ENCODE measurements at places on chromosomes 16 and 17.

GRCh38 chr16:85141491-85142128, 29.3 kb upstream of the CIBAR2 start:
- no peak for DNase-seq

DNA sequence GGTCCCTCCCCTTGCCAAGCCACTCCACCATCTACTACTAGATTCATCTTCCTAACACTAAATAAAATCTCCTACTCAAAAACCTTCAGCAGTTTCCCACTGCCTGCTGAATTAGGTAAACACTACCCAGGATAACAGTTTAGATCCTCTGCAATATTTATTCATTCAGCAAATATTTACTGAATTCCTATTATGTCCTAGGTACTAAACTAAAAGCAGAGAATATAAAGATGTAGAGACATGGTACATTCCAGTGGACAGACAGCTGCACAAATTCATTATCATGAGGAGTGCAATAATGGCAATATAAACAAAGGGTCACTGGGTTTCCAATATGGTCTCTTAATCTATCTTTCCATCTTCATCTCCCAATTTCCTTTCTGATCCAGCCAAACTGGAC, 30.7 kb upstream of the HOXB13 start:
- DNase-seq: no peak

- DNase-seq: peak; percentile 80
Measured at GRCh38 chr17:42484304-42484703, 25.6 kb downstream of the ATP6V0A1 start.

DNA sequence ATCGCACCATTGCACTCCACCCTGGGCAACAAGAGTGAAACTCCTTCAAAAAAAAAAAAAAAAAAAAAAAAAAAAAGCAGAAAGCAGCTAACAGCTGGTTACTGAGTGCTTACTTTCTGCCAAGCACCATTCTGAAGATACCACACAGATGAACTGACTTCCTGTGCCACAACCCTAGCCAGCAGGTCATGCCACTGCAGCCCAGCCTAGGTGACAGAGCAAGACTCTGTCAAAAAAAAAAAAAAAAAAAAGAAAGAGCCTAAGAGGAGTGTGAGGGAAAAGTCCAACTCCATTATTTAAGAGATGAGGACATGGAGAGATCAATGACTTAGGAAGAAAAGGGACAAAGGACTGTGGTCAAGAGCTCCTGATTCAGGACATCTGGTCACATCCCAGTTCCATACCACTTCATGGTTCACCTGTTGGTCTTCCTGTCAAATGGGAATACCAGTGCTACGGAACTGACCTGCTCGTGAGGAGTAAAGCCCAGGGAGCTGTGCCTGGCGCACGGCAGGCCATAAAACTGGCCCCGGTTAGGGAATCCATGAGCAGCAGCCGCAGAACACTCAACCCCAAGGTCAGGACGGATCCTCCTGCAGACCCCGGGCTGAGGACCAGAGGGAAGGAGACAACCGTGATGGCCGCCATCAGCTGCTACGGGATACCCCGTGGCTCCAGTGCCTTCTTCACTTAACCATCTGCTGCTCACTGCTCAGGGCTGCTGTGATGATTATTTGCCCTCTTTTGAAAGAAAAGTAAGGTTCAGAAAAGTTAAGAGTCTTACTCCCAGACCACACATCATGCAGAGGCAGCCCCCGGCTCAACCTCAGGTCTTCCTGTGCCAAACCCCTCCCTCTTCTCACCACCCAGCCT, 950 bp downstream of the KLHDC4 start:
- peak; percentile 68 for DNase-seq

DNA sequence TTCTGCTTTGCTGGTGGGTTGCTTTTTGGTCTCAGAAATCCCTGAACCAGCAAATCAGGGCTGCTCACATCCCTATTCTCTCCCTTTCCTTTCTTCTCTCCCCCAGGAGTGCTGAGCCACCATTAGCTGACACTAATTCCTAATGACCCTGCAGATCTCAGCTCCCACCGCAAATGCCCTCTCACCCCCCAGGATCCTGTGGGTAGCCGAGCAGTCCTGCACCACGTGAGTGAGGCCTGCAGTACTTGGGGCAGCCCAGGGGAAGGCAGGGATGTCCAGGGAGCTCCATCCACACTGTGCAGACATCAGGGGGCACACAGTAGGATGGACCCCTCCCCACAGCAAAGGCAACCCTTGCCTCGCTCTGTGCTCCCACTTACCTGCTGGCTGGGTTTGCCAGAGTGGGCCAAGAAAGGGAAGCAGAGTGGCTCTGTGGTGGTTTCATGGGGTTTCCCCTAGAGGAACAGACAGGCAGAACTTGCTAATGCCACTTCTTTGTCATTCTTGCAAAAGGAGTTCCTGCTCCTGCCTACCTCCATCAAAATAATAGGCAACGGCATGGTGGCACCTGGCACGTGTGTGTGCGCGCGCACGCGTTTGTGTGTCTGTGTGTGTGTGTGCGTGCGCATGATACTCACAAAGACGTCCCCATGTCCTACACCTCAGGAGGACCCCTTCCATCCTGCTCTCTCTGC, 135.6 kb downstream of the GAS7 start:
- peak; percentile 52 for DNase-seq

GRCh38 chr17:35087731-35088355, 24.3 kb upstream of the RFFL start:
- peak; percentile 35 for DNase-seq

DNA sequence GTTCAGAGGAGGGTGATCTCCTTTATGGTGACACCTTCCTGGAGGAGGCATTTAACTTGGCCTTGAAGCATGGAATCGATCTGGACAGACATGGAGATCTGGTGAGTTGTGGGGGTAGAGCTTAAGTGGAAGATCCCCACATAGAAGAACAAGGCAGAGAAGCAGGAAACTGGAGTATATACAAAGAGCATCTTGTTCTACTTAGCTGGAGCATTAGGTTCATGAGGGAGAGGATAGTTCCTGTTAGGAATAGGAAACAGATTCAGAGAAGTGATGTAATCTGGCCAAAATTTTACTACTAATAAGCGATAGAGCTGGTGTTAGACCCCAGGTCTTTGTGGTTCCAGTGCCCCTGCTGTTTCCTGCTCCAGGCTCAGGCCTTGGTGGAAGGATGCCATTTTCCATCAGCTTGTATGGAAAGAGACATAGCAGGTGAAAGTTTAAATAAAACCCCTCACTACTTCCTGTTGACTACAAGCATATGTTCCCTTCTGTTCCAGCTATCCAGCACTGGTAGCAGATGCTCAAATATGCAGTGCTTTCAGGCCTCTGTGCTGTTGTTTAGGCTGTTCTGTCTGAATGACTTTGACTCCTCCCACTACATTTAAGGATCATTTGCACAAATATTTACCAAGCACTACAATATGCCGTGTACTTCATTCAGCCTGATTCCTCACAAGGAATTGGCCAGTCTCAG, 9.4 kb downstream of the RPAIN start:
- no peak for DNase-seq

DNA sequence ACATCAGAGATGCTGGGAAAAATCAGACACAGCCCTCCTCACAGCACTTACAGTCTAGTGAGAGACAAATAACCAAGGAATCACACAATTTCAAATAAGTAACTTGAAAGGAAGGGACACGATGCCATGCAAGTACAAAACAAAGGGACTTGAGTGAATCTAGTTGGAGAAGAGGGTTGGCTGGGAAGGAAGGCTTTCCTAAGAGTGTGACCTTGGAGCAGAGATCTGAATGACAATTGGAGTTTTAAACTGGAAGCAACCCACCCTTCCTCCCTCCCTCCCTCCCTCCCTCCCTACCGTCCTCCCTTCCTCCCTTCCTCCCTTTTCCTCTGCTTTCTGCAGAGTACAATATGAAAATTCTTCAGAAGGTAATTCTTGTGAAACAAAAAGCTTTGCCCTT, 31.1 kb downstream of the ADAMTS18 start:
- no peak for DNase-seq

DNA sequence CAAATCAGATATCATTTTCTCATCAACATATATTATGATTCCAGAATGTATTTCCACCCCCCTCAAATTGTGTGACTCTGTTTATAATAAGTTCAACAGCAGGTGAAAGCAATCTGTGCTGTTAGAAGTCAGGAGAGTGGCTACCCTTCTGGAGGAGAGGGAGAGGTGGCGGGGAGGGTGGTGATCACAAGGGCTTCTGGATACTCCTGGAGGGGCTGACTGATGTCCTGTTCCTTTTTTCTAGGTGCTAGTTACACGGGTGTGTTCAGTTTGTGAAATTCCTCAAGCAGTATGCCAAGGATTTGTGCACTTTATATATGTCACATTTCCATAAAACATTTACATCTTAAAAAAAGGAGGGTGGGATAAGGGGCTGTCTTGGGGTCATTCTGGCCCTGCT, 119.1 kb downstream of the IRF8 start:
- no peak for DNase-seq

DNA sequence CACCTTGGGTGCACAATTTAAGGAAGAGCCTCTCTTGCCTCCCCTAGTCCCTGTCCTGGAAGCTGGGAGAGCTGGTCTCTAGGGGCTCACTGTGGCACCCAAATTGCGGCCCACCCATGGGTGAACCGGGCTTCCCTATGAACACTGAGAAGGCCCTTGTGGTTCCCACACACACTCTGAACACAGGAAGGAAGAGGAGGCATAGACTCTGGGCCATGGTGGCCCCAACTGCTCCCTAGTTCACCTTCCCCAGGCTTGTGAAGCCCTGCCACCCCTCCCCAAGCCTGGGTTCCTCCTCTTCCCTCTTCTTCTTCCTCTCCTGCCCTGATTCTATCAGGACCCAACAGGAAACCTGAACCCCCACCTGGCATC, 10.5 kb downstream of the SREBF1 start:
- no peak for DNase-seq

- DNase-seq: peak; percentile 29
Measured at GRCh38 chr16:87297918-87298631, 19.1 kb downstream of the C16orf95 start.

DNA sequence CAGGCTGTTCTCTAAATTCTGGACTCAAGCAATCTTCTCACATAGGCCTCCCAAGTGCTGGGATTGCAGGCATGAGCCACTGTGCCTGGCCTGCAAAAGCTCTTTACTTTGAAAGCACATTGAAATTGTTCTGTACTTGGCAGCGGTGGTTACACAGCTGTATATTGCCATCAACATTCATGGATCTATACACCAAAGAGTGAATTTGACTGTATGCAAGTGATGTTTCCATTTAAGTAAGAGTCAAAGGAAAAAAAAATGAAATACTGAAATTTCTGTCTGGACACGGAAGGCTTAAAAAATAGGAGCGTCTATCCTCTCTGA, 450.6 kb upstream of the PSMD7 start:
- DNase-seq: no peak

DNA sequence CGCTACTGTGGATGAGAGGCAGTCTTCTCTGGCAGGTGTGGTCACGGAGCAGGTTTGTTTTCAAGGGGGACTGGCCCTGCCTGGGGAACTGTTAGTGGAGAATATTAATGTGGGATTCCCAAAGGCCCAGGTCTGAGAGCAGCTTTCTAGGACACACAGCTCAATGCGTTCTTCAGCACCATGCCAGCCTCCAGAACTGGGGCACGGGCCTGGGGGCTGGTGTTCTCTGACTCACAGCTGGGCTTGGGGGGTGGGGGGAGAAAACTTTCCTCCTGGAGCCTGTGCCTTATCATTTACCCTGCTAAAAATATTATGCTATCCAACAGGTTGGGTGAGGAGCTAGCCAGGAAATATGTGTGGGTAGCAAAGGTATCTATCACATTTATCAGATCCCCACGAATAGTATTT, 13.5 kb upstream of the LHX1 start:
- no peak for DNase-seq

- no peak for DNase-seq
Measured at GRCh38 chr16:86610779-86611524, 32.6 kb downstream of the FOXL1 start.

- DNase-seq: no peak
Measured at GRCh38 chr16:56691885-56692284, 9.6 kb downstream of the MT1X start.
